ENCODE measurements at places on chromosomes 6 and 20.

GRCh38 chr6:22366214-22366613, 69.4 kb upstream of the PRL start:
- DNase-seq, result no peak

GRCh38 chr6:129183681-129184301, 300.9 kb downstream of the LAMA2 start:
- DNase-seq, result no peak

DNA sequence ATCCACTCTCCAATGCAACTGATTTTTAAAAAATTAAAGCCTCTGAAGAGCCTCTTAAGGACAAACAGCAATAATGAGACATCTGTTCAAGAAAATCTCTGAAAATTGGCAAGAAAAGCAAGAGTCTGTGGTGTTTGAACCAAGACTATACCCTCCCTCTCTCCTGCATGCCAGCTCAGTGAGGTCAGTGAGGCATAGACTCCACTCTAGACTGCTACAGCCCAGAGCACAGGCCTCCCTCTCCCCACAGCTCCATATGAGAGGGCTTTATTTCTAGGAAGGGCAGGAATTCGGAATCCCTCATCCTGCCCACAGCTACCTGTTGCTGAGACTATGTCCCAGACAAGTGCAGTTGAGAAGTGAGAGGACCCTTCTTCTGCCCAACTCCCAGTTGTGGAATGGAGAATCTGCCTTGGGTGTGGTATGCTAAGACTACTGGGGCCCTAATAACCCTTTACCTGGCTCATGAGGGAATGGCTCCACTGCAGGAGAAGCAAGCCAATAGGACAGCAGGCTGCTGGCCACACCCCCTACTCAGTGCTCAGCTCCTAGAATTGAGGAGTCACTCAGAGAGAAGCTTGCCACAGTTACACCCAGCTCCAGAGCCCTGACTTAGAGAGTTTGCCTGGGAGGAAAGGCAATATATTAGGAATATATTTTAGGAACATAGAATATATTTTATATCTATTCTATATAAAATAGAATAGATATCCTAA, 22.7 kb upstream of the HLA-DQA1 start:
- no peak for DNase-seq

GRCh38 chr6:105539911-105540310, 137.0 kb upstream of the PREP start:
- no peak for DNase-seq

GRCh38 chr6:162618448-162619002, 109.0 kb downstream of the PRKN start:
- no peak for DNase-seq

GRCh38 chr6:98687752-98688151, 146.6 kb upstream of the POU3F2 start:
- DNase-seq, result no peak

- DNase-seq, result no peak
Measured at GRCh38 chr20:1897965-1898464, 2.8 kb downstream of the SIRPA start.

GRCh38 chr20:44180814-44181213, 6.2 kb downstream of the JPH2 start:
- DNase-seq, result no peak

GRCh38 chr20:48354903-48355302, 472.9 kb downstream of the PREX1 start:
- no peak for DNase-seq

- no peak for DNase-seq
Measured at GRCh38 chr20:21126581-21126870, 644 bp downstream of the KIZ start.

DNA sequence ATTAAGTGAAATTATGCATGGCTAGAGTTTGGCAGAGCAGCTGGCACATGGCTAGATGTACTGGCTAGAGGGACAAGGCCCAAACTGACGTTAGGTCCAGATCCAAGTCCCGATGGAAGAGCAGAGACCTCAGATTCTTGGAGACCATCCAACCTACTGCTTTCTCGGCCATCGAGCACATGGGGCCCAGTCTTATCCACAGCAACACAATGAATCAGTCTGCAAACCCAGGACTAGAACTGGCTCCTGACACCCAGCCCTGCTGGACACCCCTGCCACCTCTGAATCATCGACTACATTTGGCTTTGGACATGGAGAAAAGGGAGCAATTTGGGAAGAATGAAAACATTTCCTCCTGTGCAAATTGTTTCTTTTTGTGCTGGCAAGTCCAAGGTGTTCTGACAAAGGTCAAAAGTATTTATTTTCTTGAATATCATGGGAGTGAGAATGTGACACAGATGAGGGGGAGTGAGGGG, 23.9 kb upstream of the YWHAB start:
- DNase-seq, result no peak

GRCh38 chr6:2266841-2267240, 21.4 kb upstream of the GMDS start:
- DNase-seq, result no peak

GRCh38 chr20:57087102-57087501, 179.3 kb downstream of the BMP7 start:
- no peak for DNase-seq

DNA sequence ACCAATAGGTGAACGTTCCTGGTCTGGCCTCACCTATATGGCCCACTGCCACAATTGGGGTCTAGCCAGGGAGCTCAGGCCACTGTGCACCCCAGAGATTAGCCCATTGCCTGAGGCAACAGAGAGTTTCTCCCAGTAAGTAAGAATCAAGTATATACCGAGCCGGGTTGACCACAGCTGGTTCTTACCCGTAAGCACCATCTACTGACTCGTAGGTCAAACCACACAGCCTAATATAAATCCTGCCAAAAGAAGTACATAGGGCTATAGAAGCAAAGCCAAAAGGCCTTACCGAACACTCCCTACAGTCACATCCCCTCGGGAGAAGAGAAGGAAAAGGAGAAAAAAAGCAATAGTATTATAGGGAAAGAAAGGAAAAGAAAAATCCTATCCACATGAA, 463.6 kb upstream of the GJE1 start:
- DNase-seq, result no peak

- DNase-seq, result no peak
Measured at GRCh38 chr6:125887372-125887771, 69.2 kb upstream of the HINT3 start.

- no peak for DNase-seq
Measured at GRCh38 chr20:63318391-63319163, 25.6 kb downstream of the COL20A1 start.

DNA sequence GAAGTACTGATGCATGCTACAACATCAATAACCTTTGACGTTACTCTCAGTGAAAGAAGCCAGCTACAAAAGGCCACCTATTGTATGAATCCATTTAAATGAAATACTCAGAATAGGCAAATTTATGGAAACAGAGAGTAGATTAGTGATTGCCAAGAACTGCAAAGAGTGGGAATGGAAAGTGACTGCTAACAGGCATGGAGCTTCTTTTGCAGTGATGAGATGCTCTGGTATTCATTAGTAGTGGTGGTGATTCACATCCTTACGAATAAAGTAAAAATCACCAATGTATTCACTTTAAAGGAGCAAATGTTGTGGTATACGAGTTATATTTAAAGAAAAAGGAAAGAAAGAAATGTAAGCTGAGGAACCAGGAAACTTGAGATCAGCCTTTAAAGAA, 126.8 kb upstream of the SAMD5 start:
- DNase-seq, result no peak

- DNase-seq, result no peak
Measured at GRCh38 chr6:6694368-6694780, 105.9 kb downstream of the LY86 start.

DNA sequence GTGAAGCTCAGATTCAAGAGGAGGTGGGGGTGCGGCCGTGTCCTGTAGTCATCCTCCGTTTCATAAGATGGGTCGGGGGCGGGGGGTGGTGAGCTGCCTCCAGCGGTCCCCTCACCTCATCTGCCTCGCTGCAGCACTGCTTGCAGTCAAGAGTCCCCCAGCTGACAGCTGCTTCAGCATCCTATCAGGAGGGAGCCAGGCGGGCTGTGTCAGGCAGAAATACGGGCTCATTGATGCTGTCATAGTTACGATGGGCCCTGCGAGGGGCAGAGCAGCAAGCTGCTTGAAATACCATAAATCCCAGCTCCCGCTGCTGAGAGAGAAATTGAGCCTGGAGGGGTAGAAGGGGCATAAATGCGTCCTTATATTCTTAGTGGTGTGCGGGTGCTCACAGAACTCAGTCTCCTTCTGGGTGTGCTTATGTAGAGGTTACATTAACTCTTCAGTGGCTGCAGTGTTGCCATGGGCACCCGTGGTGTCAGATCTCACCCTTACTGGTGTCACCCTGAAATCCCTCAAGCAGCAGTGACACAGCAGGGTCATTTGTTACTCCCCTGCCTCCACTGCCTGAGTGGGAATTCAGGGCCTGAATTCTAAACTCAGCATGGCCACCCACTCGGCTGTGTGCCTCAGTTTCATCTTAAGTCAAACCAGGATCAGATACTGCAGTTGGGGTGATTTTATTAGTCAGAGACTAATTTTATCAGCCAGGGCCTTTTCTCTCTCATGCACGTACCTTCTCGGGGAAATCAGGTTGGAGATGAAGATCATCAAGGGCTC, 21.8 kb downstream of the CCDC167 start:
- no peak for DNase-seq

DNA sequence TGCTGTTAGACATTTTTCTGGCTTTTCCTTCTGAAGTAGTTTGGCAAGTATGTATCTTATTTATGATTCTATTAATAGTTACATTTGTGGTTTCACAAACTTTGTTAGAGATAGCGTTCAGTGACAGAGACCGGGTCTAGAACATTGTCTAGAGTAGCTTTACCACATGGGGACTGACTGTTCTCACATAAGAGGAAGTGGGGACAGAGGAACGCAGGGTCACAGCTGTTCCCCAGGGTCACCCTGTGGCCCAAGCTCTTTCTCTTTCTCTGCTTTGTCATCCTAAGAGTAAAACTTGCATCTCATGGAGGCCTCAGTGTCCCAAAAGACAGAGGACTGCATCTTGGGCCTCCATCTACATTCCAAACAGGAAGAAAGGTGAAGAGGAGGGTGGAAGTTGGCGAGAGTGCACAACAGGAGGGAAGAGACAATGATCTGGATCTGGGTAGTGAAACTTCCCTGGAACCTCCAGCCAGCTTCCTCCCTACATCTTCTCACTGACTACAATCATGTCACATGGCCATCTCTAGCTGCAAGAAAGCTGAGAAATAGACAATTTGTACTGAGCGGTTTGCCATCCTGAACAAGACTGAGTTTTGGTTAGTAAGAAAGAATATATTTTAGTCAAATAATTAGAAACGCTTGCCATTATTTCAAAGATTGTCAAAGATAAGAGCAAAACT, 645.8 kb upstream of the ARID1B start:
- DNase-seq, result peak; percentile 17

DNA sequence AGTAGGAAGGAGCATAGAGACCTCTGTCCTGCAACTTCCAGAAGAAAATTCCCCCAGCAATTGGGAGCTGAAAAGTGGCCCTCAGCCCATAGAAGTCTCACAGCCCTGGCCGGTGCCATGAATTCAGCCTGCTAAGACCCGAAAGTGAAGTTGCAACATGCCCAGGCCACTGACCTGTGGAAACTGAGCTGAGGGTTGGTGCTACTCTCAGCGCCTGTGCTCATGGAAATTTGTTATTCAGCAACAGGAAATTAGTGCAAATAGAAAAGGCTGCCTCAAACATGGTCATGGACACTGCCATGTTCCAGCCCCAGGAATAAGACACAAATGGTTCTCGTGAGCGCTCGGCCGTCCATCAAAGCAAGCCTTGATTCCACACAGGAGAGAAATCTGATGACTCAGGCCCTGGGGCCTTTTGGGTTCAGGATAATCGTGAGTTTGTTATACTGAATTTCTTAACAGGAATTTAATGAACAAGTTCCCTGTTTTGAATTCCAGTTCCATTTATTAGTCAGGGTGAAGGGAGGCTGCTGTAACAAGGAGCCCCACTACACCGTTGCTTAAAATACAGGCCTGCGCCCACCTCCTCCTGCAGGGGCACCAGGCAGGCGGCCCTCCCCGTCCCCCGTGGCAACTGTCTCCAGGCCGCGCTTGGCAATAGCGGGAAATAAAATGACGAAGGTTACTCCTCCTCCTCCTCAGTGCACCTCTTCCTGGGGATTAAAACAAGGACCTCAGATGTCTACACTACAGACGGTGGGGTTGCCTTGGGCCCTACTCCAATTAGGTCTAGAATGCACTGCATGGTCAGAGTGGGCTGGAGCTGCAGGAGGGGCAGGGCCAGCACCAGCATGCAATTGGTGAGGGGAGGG, 152.9 kb downstream of the ERMARD start:
- DNase-seq, result no peak

DNA sequence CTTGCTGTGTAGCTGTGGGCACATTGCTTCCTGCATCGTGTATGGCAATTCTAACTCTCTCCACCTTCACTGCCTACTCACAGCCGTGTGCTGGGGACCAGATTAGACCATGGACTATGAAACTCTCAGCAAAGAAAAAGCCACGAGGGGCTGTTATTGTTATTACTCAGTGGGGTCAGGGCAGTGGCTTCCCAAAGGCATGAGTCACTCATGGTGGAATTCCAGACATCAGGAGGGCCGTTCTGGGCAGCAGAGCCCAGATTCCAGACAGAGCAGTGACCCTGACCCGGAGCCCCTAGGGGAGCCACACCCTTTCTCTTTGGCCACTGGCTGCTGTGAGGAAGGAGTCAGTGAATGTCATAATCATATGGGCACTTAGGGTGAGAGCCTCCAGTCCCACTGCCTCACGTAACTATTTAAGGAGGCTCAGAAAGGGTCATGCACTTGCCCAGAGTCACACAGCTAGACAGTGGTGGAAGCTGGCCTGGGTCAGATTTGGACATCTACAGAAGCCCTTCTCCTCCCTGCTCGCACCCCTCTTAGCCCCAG, 22.2 kb upstream of the CCN5 start:
- DNase-seq, result no peak

DNA sequence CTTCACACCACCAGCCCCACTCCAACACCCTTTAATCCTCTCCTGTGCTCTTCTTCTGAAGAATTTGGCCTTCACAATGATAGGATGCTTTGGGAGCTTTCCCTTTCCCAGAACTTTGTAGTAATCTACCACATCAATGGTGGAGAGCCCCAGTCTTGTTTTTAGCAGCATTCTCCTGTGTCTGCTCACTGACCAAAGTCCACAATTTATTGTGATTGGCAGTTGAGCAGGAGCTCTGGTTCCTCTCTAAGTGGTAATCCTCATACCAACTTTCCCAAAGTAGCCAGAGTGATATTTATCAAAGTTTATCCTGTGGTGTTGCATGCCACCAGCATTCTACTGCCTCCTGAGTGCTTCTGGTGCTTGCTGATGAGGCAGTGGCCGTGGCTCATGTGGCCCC, 29.0 kb upstream of the OPN5 start:
- no peak for DNase-seq

DNA sequence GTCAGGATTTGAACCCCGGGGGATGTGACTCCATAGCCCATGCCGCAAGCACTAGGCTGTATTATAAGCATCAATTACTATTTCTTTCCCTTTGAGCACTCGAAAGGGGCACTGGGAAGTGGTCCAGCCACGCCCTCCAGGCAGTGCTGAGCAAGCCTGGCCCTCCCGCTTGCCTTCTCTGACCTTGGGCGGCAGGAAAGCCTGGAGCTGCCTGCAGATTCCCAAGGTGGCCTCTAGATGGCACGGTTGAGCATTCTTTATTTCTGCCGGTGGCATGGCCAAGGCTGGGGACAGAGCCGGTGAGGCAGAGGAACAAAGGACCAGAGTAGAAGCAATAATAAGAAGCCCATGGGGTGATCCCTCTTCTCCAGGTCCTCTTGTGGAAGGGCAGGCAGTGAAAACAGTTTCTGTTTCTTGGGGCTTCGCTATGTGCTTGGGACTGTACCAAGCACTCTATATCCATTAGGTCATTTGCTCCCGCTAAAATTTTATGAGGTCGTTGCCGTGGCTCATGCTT, 32.0 kb downstream of the ARHGAP40 start:
- peak; percentile 58 for DNase-seq
